ENCODE measurements at places on chromosomes 5 and 9.

GRCh38 chr9:93828331-93829097 is 126.6 kb downstream of the BARX1 start:
- no peak for DNase-seq

GRCh38 chr5:101024299-101024698 is 121.2 kb upstream of the ST8SIA4 start:
- DNase-seq, result no peak

GRCh38 chr5:52789851-52790250 is 2.1 kb downstream of the ITGA1 start:
- DNase-seq, result no peak

GRCh38 chr9:121309171-121309570 is 41.2 kb downstream of the GSN start:
- DNase-seq, result no peak

DNA sequence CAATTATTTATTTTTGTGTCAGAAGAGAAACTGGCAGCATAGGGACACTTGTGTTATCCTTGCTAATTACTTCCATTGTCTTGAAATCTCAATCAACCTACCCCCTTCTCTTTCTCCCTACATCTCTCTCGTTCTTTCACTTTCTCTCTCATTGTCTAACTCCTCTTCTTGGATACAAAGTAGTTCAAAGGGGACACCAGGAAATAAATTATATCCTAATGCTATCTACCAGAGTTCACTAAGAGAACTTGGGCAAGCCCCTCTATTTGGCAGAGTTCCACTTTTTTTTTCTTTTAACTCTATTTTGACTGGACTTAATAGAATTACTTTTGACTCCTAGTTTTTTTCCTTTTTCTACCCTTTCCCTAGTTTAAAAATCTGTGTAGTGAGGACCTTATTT is 102.2 kb downstream of the MEF2C start:
- DNase-seq, result no peak

All from stimulated activated CD4-positive, alpha-beta T cell treated with anti-CD3 and anti-CD28 coated beads, TNF-alpha, amount 100 ng/mL, for 4 hours (primary cell).